ENCODE measurements at places on chromosomes 1 and 21. TPM values are rescaled to one million over a fixed set of nuclear protein-coding genes. Genes with fewer than 3 reads are reported as not detected.
A peak's percentile ranks its signal among the peaks of the same experiment; 100 is the strongest.

GRCh38 chr1:176961678-176962077 lies 202.8 kb downstream of the ASTN1 start:
- DNase-seq: no peak

GRCh38 chr1:156099282-156099681 lies 15.2 kb upstream of the LMNA start:
- no peak for DNase-seq

DNA sequence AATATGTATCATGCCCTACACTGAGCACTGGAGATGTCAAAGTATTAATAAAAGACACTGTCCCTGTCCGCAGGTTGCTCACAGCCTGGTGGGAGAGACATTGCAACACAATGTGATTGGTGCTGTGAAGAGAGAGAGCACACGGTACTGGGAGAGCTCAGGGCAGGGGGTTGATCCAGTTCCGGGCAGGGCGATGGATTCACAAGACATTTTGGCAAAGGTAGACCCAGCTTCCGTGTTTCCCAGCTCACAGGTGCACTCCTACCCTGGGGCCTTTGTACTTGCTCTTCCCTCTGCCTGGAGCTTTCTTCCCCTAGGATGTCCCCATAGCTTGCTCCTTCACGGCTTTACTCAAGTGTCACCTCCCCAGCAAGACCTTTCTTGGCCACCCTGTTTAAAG lies 1.4 kb downstream of the PLA2G5 start:
- no peak for DNase-seq

DNA sequence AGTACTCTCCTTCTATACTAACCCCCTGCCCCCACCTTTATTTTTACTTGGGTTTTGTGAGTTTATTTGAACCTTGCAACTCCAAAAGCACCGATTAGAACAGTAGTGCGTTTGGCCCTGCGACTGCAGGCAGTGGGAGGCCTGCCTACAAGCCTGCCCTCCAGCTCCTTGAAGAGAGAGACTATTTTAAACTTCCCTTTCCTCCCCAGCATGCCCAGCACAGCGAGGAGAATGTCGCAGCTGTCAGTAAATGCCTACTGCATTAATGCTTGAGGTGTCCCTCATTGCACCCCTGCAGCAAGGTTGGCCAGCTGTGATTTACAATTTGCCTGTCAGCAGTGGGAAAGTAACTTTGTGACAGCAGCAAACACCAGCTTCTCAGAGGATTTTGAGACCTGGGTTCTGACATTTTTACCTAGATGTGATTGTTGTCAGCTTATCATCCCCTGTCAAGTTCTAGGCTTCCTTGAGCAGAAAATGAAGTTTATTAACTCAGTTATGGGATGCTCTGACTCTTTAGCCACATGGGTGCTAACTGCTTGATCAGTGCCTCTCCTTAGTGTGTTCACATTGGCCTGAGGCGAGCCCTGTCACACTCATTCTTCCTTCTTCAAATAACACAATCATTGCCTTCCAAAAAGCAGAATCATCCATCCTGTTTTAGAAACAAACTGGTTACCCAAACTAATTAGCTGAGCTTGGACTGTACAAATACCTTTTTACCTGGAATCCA lies 170.6 kb downstream of the PDE4B start:
- no peak for DNase-seq

Gene PRAMEF11
- total RNA-seq: not detected

Gene TPTE
- total RNA-seq: not detected

Gene GIPC2
- total RNA-seq: 4.1 TPM

DNA sequence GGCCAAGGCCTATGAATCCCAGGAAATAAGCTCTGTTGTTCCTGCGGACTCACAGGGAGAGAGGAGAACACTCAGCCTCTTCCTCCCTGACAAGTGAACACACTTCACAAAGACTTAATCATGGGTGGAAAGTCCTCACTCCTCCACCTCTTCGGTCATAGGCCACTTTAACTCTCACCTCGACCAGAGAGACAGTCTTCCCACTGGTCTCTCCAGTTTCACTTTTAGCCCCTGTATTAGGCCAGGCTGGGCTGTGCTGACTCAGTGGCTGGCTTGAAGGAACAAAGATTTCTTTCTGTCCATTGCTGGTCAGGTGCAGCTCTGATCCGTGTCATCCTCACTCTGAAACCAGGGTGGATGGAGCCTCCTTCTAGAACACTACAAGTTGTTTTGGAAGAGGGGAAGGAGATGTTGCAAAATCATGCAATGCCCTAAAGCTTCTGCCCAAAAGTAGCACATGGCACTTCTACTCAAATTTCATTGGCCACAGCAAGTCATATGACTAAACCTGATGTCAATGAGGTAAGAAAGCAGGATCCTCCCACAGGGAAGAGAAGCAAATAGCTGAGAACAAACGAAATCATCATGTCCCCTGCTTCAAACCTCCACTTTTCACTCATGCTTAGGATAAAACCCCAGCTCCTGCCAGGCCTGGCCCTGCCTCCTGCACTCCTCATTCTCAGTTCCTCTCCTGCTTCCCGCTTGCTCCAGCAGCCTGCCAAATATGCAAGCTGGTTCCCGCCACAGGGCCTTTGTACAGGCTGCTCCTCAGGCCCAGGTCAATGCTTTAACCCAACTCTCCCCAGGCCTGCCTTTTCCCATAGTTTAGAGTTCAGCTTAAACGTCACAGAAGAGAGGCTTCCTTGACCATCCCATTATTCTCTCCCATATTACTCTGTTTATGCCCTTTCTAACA lies 150.5 kb upstream of the RUNX3 start:
- no peak for DNase-seq

DNA sequence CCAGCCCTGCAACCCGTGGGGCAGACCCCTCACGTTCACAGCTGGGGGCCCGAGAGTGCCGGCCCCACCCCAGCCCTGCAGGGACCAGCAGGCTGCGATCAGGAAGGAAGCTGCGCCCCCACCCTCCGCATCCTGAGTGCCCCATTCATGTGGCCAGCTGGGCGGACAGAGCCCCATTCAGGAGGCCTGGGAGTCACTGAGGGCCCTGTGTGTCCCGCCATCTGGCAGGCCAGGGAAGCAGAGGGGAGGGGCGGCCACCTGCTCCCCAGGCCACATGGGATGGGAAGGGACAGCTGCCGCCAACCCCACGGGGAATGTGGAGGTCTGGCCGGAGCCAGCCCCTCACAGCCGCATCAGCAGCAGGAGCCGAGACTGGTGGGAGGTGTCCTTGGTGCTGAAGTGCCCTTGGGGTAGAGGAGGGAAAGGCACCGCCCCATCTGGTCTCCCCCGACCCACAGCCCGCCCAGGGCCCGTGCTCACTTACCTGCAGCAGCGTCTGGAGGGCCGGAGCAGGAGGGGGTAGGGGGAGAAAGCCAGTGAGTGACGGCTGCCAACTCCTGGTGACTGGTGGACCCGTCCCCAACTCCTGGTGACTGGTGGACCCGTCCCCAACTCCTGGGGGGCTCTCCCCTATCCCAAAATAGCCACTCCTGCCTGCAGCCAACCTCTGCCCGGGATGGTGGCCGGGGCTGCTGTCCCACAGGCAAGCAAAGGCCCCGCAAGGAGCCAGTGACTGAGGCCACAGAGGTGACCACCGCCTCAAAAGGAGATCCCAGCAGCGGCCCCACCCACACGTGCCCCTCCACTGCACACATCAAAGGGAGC lies 8.7 kb downstream of the ACAP3 start:
- no peak for DNase-seq

Gene EXO1
- total RNA-seq: 0.32 TPM

GRCh38 chr1:48687282-48688045 lies 89.2 kb downstream of the BEND5 start:
- no peak for DNase-seq

GRCh38 chr1:47753808-47754207 lies 243.4 kb downstream of the TRABD2B start:
- DNase-seq: no peak

DNA sequence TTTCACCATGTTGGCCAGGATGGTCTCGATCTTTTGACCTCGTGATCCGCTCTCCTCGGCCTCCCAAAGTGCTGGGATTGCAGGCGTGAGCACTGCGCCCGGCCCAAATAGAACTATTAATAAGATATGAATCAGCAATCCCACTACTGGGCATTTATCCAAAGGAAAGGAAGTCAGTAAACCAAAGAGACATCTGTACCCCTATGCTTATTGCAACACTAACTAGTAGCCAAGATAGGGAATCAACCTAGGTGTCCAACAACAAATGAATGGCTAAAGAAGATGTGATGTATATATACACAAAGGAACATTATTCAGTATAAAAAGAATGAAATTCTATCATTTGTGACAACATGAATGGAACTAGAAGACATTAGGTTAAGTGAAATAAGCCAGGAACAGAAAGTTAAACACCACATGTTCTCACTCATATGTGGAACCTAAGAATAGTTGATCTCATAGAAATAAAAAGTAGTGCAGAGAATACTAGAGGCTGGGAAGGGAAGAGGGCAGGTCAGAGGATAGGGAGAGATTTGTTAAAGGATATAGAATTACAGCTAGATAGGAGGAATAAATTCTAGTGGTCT lies 48.8 kb downstream of the XPR1 start:
- no peak for DNase-seq

DNA sequence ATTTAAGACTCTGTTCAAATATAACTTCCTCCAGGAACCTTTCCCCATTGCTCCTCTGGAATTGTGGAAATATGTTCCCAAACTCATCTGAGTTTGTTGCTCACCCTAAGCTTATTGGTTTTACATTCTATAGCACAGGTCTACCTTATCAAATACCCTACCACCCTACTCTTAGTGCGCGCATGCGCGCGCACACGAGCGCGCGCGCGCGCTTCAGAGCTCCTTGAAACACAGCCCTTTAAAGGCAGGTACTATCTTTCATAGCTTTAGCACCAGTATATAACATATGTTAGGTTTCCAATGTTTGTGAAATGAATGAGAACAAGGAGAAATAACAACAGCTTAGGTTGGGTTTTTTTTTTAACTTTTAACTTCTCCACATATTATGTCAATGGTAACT lies 3.5 kb downstream of the IPP start:
- no peak for DNase-seq

Gene ABL2
- total RNA-seq: 32.7 TPM

- DNase-seq: no peak
Measured at GRCh38 chr1:244065063-244065793, 14.1 kb downstream of the ZBTB18 start.

Gene LGR6
- total RNA-seq: 1.8 TPM

- no peak for DNase-seq
Measured at GRCh38 chr1:1527092-1527816, 13.2 kb downstream of the TMEM240 start.

- DNase-seq: no peak
Measured at GRCh38 chr1:153293480-153293775, 19.3 kb downstream of the PGLYRP3 start.

DNA sequence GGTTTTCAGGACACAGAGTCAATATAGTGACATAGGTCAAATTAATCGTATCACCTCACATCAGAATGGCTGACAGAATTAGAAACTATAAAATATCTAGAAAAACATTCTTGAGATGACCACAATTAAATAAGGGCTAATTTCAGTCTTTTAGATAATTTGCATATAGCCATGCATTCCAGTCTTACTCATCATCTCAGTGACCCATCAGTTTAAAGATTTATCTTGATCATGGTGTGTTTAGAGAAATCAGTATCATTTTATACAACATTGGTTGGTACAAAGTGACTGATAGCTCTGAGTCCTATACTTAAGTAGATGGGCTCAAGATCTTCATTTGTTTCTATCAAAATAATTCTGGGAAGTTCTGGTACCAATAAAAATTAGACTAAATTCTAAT lies 262.3 kb upstream of the SNX7 start:
- no peak for DNase-seq

GRCh38 chr1:201556841-201557571 lies 18.1 kb downstream of the NAV1 start:
- no peak for DNase-seq

- no peak for DNase-seq
Measured at GRCh38 chr21:34027721-34028461, 45.5 kb upstream of the MRPS6 start.

Gene CASZ1
- 63.6 TPM for total RNA-seq

Gene PLA2G2C
- total RNA-seq: not detected

Gene ACKR1
- total RNA-seq: 146 TPM

DNA sequence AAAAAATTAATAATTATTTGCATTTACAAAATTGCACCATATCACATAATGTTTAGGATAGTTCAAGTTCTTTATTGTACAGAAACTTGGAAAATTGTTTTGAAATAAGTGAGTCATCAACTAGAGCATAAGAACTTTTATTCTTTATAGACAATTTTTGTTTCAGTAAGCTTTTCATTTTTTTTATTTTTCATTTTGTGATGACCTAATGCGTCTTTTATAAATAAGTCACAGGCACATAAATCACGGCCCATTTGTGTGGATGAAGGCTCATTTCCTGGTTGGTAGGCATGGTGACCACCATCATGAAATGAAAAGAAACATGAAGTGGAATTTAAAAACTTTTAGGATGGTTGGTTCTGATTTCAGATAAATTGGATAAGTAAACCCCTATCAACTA lies 39.3 kb downstream of the SPAG17 start:
- no peak for DNase-seq

Gene CNKSR1
- total RNA-seq: 21.6 TPM

- DNase-seq: no peak
Measured at GRCh38 chr1:202627841-202628565, 82.3 kb downstream of the SYT2 start.

Gene BSND
- not detected for total RNA-seq

DNA sequence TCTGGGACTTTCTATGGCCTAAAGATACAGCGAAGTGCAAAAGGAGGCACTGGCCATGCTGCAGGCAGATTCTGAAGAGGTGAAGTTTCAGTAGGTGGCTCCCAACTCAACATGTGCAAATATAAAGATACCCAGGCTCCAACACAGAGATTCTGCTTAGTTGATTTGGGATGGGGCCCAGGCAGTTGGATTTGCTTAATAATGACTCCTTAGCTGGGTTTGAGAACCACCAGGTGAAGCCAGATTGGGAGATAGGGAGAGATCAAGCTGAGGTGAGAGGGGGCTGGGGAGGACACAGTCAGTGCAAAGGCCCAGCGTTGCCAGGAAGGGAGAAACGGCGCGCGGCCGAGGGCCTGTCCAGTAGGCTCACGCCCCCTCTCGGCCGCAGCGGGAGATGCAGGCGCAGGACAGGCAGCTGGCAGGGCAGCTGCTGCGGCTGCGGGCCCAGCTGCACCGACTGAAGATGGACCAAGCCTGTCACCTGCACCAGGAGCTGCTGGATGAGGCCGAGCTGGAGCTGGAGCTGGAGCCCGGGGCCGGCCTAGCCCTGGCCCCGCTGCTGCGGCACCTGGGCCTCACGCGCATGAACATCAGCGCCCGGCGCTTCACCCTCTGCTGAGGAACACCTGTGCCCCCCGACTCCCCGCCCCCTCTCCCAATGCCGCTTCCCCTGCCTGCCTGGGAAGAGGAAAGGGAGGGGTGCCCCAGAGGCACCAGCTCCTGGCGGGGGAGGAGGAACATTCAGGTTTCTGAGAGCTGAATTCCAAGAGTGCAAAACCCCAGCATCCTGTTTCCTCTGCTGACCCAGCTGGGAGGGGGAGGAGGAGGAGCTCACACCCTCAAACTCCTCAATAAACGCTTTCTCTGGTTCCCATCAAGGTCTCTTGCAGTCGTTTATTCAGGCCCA lies 1.2 kb downstream of the FAM167B start:
- peak; percentile 92 for DNase-seq
